Mesenteric fat pad (tissue), 1 donor: ENCODE measurements at places on chromosomes 6 and 20.

DNA sequence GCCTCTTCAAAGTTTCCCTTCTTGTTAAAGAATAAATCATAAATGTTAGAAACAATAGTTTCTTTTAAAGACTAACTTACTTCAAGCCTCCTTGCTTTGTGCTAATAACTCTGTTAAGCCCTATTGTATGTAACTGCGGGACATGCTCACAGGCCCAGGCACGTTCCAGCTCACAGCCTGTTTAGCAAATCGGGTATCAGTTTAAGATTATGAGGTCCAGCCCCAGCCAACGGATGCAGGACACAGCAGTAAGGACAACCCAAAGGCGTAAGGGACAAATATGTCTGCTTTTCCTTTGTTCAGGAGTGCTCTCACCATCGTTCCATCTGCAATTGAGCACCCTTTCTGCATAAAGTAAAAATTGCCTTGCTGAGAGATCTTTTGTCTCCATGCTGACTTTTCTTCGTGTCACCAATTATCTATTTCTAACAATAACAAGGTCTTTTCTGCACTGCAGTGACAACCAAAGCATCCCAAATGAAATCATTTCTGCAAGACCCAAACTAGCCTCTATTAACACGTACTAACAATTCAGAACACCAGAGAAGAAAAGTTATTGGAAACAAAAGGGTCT is 1.4 kb downstream of the C6orf52 start:
- no peak for DNase-seq

DNA sequence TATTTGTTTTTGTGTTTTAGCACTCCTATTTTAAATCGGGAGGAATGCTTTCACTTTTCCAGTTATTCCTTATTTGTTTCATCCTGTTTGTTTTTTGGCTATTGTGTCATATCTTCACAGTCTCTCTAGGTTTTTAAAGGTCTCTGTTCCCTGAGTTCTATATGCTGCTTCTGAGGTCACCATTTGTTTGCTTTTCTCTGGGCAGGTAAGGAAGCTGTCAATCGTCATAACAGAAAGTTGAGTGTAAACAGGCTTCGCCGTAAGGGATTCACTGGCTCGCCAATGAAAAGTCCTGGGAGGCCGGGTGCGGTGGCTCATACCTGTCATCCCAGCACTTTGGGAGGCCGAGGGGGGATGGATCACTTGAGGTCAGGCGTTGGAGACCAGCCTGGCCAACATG is 48.7 kb upstream of the RPS6KA2 start:
- DNase-seq: no peak

DNA sequence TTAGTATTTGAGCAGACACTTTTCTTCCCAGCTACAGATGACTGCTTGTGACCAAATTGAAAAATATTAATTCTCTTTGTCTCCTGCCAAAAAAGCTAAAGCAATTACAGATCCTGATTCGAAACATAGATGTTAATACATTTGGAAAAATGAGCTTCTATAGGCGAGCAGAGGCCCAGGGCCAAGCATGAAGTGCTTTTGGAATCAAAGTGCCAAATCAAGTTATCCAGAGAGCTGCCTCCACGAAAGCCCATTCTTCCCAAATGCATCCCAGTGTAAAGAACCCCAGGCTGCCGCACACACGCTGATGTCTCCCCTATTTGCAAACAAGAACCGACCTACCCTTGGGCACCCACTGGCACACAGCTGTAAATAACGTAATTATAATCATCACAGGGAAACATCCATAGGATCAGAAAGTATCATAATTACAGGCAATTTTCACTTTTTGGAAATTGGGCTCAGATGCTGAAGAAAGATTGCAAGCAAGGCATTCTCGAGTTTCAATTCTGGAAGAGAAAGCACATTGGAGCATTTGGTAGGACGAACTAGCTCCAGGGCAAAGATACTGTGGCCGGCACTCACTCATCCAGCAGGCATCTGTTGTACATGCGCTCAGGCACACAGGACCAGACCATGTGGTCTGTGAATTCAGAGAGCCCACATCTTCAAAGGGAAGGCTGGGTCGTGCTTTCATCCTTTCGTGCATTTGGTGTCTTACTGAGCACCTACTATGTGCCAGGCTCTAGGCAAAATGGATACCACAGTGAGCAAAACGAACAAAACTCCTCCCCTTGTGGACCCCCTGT is 45.9 kb downstream of the BMP7 start:
- no peak for DNase-seq

DNA sequence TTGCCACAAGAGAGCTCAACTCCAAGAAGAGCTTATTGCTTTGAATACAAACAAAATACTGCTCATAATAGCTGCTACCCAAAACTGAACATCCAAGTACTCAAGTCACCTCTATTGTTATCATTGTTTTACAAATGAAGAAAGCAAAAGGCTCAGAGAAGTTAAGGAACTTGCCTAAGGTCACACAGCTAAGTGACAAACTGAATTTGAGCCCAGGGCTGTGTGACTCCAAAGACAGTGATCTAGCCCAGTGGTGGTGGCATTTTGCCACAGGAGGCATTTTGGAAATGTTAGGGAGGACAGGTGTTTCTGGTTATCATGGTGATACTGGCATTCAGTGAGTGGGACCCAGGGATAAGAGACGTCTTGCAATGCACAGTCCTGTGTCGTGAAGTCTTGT is 79.5 kb downstream of the KCNB1 start:
- no peak for DNase-seq

GRCh38 chr6:42978487-42978838 is 518 bp downstream of the PEX6 start:
- no peak for DNase-seq

GRCh38 chr6:152204591-152204990 is 397.1 kb downstream of the ESR1 start:
- DNase-seq: no peak

DNA sequence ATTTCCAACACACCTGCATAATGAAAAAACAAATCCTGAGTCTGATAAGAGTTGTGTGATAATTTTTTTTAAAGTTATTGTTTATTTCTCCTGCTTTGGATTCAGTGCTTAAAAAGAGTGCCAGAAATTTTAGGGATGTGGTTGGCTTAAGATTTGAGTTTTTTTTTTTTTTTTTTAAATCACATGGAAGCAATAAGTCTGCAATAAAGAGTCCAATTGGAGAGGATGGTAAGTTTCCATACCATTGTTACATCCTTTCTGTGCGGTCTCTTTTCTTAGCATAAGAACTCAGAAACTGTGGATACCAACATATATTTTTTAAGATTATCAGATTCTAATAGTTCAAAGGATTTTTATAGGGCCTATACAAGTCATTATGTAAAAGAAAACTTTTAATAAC is 171.0 kb downstream of the BCKDHB start:
- DNase-seq: no peak

GRCh38 chr6:142597836-142598235 is 296.0 kb downstream of the ADGRG6 start:
- DNase-seq: no peak

GRCh38 chr6:132817554-132818403 is 3.4 kb downstream of the RPS12 start:
- no peak for DNase-seq

GRCh38 chr6:157143171-157143889 is 180.0 kb downstream of the TMEM242 start:
- no peak for DNase-seq
